GM12892 (cell line): ENCODE measurements at places on chromosomes 6 and 20.

DNA sequence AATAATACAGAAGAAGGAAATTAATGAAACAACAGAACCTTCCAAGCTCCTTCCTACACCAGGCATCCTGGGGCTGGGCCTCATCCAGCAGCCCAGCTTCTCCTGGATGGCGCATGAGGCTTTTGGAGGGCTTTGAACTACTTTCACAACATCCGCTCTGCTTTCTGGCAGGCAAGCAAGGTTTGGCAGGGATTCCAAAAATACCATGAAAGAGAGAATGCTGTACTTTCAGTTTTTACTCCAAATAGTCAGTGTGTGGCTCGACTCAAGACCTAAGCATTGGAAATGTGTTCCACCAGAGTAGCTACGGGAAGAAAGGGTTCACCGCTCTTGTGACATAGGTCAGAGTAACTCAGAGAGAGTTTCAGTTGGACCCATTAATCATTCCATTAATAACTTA is 125.4 kb downstream of the OPRM1 start:
- DNase-seq = no peak

- peak; percentile 49 for DNase-seq
Measured at GRCh38 chr6:159044899-159045727, at the start of gene TAGAP. TAGAP (minus strand) TSS chr6:159044991; CDS start chr6:159044146, 845 bp downstream.

GRCh38 chr6:35310265-35310831 is 12.7 kb downstream of the DEF6 start:
- no peak for DNase-seq

DNA sequence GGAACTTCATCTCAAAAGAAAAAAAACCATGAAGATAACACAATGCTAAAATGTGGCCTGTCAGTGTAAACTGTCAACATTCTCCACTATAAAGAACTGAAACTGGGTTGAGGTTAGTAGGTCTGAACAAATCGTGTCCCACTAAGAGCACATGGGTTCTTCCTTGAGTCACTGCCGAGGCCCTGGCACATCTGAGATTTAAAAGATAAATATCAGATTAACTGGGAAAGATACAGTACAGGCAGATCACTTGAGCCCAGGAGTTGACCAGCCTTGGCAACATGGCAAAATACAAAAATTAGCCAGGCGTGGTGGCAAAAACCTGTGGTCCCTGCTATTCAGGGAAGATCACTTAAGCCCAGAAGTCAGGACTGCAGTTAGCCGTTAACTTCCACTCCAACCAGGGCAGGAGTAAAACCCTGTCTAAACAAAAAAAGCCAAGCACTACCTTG is 5.6 kb downstream of the EEF1A1 start:
- DNase-seq = no peak

DNA sequence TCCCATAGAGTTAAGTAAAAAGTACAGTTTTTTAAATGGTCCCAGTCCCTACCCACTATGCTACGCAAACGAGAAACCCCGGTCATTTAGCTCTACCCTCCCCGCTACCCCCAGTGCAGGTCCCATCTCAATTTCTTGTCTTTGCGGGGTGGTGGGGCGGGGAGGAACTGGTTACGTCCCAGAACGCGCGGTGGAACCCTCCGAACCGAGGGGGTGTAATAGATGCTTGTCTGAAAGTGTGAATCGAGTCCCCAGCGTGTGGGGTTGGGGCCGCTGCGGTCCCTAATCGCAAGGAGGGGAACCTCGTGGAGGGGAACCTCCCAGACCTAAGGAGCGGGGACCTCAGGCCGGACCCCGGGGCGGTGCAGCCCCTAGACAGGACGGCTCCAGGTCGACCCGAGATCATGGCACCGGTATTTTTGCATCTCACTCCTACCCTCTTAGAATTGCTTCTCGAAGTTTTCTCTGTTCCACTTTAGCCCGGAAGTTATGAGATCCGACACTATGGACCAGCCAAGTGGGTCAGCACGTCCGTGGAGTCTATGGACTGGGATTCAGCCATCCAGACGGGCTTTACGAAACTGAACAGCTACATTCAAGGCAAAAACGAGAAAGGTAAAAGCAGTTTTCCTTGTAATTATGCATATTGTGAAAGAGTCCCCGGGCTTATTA is 779 bp downstream of the HEBP2 start:
- DNase-seq = no peak

DNA sequence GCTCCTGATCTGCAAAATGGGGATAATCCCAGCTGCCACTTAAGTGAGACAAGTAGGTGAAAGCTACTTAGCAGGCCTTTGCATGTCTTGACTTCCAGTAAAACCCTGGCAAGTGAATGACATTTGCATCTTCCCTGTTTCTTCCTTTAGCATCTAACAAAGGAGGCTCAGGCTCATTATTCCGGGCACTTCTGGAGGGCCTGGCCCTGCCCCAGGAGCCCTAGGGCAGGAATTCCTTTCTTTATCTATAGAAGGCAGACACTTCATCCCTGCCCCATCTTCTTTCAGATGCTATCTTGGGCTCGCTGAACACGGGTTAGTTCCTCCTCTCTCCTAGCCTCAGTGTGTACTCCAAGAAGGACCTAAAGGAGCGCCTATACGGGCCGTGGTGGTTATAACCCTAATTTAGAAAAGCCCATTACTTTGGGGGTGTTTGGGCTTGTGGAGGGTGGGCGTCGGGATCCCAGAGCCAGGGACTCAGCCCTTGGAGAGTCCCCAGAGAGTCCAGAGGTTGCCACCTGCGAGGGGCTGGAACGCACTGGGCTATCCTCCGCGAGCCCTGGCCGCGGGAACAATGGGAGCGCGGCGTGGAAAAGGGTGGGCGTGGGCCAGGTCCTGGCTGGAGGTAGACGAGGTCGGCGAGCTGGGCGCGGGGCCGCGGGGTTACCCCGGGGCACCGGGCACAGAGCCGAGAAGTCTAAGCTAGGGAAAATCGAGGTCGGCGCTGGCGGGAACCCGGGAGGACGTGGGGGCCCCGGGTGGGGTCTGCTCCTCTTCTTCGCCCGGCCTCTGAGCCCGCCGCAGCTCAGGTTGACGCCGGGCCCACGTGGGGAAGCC is 62.8 kb upstream of the EPB41L1 start:
- DNase-seq = no peak

GRCh38 chr20:50585678-50586077 is 75.5 kb downstream of the PTPN1 start:
- no peak for DNase-seq

DNA sequence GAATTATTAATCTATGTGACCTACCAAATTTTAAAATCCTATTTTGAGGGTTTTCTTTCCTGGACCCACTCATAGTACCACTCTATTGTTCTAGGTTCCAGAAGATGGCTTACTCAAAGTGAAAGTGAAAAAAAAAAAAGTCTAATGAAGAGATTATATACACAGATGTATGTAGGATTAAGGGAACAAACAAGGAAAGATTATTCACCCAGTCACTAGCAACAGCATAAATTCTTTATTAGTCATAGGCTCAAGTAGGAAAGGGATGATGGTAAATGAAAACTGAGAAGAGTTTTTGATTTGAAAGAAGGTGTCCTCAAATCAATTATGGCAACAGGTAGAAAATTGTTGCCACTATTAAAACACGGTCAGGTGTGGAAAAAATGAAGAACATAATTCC is 923.7 kb downstream of the TBC1D32 start:
- DNase-seq = no peak

DNA sequence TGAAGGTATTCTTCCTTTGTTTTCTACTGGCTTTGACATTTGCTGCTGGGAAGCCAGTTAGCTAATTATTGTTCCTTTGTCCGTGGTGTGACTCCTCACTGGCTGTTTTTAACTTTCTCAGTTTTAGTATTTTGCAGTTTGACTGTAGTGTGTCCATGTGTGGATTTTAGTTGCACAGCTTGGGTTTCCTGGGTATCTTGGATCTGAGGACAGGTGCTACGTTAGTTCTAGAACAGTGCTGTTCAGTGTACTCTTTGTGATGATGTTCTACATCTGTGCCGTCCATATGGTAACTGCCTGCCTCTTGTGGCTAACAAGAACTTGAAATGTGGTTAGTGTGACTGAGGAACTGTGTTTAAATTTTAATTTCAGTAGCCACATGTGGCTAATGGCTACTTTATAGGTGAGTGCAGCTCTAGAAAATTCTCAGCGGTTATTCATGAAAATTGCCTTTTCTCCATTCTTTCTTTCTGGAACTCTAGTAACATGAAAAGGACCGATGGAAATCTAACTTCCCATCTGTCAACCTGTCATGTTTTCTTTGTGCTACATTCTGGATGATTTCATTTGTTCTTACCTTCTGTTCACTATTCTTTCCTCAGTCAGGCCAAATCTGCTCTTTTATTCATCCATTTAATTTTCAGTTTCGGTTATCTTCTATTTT is 7.4 kb downstream of the SNX9 start:
- no peak for DNase-seq

DNA sequence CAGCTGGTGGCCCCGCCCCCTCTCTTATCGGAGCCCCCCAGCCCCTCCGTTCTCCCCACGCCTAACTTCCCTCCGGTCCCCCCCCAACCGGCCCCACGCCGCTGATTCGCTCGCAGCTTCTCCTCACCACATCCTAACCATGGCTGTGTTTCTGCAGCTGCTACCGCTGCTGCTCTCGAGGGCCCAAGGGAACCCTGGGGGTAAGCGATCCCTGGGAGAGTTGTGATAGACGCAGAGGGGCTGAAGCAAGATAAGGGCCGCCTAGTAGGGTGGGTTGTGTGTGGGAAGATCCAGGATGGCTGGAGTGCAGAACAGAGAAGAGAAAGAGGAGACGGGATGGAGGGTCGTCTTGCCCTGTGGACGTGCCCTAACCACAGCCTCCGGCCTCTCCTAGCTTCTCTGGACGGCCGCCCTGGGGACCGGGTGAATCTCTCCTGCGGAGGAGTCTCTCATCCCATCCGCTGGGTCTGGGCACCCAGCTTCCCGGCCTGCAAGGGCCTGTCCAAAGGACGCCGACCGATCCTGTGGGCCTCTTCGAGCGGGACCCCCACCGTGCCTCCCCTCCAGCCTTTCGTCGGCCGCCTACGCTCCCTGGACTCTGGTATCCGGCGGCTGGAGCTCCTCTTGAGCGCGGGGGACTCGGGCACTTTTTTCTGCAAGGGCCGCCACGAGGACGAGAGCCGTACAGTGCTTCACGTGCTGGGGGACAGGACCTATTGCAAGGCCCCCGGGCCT is at the start of gene MPIG6B:
MPIG6B (plus strand) TSS at position 129 of the 735 bp plus-strand sequence; CDS start at position 140, 11 bp downstream.
- no peak for DNase-seq
